Kidney (tissue), 22 donors: ENCODE measurements at places on chromosomes 2 and 18. TPM values are rescaled to one million over a fixed set of nuclear protein-coding genes. Genes with fewer than 3 reads are reported as not detected.

DNA sequence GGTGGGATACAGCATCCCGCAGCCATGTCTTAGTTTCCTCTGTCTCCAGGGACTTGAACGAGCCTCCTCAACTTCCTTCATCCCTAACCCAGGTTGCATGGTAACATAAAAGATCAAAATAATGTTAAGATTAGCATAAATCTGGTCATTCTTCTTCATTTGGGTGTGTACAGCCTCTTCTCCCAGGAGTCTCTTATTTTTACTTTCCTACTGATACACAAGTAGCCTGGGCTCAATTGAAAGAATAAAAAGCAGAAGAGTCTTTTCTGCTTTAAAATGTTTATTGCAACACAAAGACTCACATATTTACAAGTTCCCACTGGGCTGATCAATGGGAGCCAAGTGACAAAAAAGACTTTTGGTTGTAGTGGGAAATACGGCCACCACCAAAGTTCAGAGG, 137.9 kb upstream of the PID1 start:
- no peak for DNase-seq

The PCARE gene
- 1.3 TPM for polyA plus RNA-seq

- DNase-seq, result no peak
Observed at GRCh38 chr2:239666053-239666854, 265.4 kb upstream of the HDAC4 start.

The MOCOS gene
- 1.1 TPM for polyA plus RNA-seq

DNA sequence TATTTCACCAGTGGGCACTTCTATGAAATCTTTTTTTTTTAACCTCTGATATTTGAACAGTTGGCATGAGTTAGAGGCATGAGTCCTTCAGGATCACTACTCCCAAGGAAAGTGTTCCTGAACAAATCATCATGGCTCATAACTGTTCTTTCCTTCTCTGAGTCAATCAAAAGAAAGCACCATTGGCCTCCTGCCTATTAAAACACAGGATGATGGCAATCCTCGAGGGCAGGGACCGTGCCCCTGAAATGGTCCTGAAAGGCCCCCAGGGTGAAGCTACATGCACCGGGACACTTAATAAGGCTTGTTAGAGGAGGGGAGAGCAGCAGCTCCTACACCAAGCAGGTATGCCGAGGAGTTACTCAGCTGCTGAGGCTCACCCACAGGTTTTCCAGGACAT, 43.5 kb downstream of the SLC14A2 start:
- no peak for DNase-seq

DNA sequence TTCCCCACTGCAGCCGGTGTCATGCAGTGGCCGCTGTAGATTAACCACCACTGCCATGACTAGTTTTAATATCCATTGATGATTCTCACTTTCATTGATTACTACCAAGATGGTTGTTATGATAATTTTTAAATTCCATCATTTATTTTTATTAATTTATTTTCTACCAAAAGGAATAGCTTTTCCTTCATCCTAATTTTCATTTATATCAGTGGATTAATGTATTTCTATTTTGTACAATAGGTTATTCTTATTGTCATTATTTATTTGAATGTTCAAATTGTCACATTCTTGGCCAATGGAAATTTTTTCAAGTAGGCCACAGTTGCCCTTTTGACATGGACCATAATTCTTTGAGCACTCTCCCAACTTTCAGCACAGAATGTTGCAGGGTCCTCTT, 374.9 kb upstream of the VWC2L start:
- DNase-seq, result no peak

The GDF7 gene
- polyA plus RNA-seq, result 1.8 TPM

GRCh38 chr18:58417752-58418151, 211.1 kb downstream of the ALPK2 start:
- DNase-seq, result no peak

The SERPINB13 gene
- polyA plus RNA-seq, result not detected

GRCh38 chr2:11998218-11998617, 251.8 kb downstream of the LPIN1 start:
- DNase-seq, result no peak
